MCF 10A (cell line): ENCODE measurements at places on chromosomes 1 and 21. TPM values are rescaled to one million over a fixed set of nuclear protein-coding genes. Genes with fewer than 3 reads are reported as not detected.
A peak's percentile ranks its signal among the peaks of the same experiment; 100 is the strongest.

- no peaks in the 10 kb centered on the region for H3K27me3 ChIP-seq
- H3K36me3 ChIP-seq: no peaks in the 10 kb centered on the region
- H3K27ac ChIP-seq: no peak overlapping the region
- H3K4me1 ChIP-seq: peaks cover 4% of the 10 kb centered on the region
- H3K4me3 ChIP-seq: no peak overlapping the region
- no peak for DNase-seq
Measured at GRCh38 chr1:92817137-92817697, 14.6 kb upstream of the RPL5 start.

GRCh38 chr1:64675718-64676345, 69.0 kb upstream of the RAVER2 start:
- no peak overlapping the region for H3K4me3 ChIP-seq
- no peak overlapping the region for H3K27ac ChIP-seq
- H3K27me3 ChIP-seq: no peaks in the 10 kb centered on the region

DNA sequence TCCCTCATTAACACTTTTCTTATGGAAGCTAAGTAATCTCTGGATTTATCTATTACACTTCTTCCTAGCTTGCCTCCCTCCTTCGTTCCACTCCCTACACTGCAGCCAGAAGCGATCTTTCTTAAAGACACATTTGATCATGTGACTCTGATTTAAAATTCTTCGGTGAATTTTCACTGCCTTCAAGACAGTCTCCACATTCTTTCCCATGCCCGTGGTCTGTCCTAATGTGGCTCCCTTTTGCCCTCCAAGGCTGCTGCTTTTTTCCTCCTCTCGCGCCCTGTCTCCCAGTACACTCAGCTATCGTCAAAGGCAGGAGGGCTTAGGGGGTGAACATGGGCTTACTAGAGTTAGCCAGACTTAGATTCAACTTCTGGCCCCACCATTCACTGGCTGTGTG, 64.4 kb downstream of the SDCCAG8 start:
- DNase-seq: no peak
- no peak overlapping the region for H3K4me3 ChIP-seq
- peaks cover 6% of the 10 kb centered on the region for H3K4me1 ChIP-seq
- H3K27ac ChIP-seq: no peak overlapping the region
- H3K36me3 ChIP-seq: peaks cover 58% of the 10 kb centered on the region

GRCh38 chr1:113253187-113253586, 137.1 kb upstream of the MAGI3 start:
- peaks cover 4% of the 10 kb centered on the region for H3K4me1 ChIP-seq
- no peak overlapping the region for H3K4me3 ChIP-seq
- no peak for DNase-seq
- H3K27me3 ChIP-seq: no peaks in the 10 kb centered on the region

RBP7 gene
- total RNA-seq: not detected in 2 replicates

COL16A1 gene
- 42.1 and 49.1 TPM in 2 replicates for total RNA-seq

GRCh38 chr1:237042526-237042891, 525 bp downstream of the RYR2 start:
- no peaks in the 10 kb centered on the region for H3K36me3 ChIP-seq
- H3K27me3 ChIP-seq: no peaks in the 10 kb centered on the region
- no peak for DNase-seq
- no peak overlapping the region for H3K4me3 ChIP-seq

DNA sequence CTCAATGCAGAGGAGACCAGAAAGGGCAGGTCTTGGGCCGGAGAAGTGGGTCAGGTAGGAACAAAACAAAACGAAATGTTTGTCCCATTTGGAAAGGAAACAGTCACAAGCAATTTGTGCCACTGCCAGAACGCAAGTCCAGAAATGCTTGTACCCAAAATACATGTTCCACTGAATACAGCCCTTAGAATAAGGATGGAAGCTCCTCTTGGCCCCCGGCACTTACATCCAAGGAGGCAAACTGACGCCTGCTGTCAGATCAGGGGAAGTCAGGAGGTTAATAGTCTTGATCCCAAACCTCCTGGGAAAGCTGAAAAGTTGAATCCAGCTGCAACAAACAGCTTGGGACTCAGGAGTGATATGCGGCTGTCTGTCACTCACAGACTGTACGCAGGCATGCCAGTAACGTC, 75.9 kb upstream of the GALNT2 start:
- H3K4me1 ChIP-seq: no peaks in the 10 kb centered on the region
- no peak for DNase-seq
- H3K27me3 ChIP-seq: peaks cover 14% of the 10 kb centered on the region
- no peak overlapping the region for H3K27ac ChIP-seq

DNA sequence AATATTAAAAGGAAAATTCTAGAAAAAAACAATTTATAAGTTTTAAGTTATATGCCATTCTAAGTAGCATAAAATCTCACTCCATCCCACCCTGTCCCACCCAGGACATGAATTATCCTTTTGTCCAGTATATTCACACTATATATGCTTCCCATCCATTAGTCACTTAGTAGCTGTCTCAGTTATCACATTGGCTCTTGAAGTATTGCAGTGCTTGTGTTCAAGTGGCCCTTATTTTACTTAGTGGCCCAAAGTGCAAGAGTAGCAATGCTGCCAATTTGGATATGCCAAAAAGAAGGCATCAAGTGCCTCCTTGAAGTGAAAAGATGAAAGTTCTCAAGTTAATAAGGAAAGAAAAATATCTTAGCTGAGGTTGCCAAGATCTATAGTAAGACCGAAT, 192.3 kb downstream of the KCNT2 start:
- H3K4me3 ChIP-seq: no peak overlapping the region
- no peaks in the 10 kb centered on the region for H3K27me3 ChIP-seq
- H3K27ac ChIP-seq: no peak overlapping the region
- DNase-seq: no peak
- H3K36me3 ChIP-seq: no peaks in the 10 kb centered on the region

SH2D1B gene
- not detected in 2 replicates for total RNA-seq

DNA sequence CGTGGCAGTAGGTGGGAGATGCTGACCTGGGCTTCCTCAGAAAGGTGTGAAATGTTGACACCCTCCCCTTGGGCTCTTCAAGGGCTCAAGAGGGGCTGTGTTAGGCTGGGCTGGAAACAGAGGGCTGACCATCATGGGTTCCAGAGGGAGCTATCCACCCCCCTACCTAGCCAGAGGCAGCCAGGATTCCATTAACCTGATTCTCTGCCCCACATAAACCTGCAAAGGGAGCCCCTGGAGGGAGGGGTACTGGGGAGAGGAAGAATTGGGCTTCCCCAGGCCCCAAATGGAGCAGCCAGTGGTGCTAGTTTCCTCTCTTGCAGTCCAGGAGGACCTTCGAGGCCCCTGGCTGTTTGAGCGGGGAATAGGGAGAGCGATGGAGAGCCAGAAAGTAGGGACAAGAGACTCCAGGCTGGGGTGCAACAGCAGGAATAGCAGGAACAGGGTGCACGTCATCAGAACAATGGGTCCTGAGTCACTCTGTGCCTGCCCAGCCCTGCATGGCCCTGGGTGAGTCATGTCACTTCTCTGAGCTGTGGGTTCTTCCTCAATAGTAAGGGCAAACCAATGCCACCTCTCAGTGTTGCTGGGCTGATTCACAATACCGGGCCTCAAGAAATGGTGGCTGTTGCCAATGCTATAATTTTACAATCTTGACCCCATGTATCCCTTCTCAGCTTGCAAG, 121.2 kb downstream of the EPHB2 start:
- no peaks in the 10 kb centered on the region for H3K36me3 ChIP-seq
- H3K27ac ChIP-seq: peak overlapping the region; percentile 62
- no peaks in the 10 kb centered on the region for H3K27me3 ChIP-seq
- peaks cover 28% of the 10 kb centered on the region for H3K4me1 ChIP-seq
- peak; percentile 95 for DNase-seq

DNA sequence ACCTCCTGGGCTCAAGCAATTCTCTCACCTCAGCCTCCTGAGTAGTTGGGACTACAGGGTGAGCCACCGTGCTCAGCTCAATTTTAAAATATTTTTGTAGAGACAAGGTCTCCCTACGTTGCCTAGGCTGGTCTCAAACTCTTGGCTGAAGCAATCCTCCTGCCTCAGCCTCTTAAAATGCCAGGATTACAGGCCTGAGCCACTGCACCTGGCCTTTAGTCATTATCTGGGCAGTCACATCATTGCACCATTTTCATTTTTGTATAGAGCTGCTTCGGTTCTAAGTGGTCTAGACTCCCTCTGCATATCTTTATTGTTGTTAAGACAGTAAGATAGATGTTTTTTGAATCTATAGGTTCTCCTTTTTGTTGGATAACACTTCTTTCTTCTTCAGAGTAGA, 39.9 kb downstream of the ATF3 start:
- H3K4me1 ChIP-seq: no peaks in the 10 kb centered on the region
- DNase-seq: no peak
- peaks cover 16% of the 10 kb centered on the region for H3K27me3 ChIP-seq
- H3K27ac ChIP-seq: no peak overlapping the region
- no peaks in the 10 kb centered on the region for H3K36me3 ChIP-seq

TENT5C gene
- total RNA-seq: 0.05 TPM in 1 of 2 replicates, not detected in the other

DNA sequence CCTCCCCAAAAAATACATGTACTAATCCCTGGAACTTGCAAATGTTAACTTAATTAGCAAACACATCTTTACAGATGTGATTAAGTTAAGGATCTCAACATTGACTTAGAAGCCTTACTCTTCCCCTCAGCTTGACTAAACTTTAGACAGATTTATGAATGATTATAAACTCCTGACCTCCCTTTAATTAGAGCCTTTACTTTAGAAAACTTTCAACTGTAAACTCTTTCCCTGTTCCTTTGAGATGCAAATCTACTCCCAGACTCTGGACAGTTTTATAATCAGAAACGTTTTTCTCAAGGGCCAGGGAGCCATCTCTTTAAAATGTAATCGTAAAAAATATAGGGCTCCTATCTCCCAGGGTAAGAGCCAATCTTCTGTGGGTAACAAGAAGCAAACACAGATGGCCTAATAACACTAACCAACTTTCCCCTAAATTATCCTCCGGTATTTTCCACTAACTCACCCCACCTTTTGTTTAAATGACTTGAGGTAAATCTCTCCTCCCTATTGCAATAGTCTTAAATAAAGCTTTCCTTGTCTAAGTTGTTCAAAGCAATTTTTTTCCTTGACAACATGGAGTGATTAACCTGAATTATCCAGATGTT, 284.1 kb downstream of the BRINP3 start:
- no peaks in the 10 kb centered on the region for H3K27me3 ChIP-seq
- H3K36me3 ChIP-seq: no peaks in the 10 kb centered on the region
- H3K4me3 ChIP-seq: no peak overlapping the region
- H3K27ac ChIP-seq: no peak overlapping the region
- peaks cover 6% of the 10 kb centered on the region for H3K4me1 ChIP-seq
- DNase-seq: no peak

GRCh38 chr1:1437033-1437903, 1.8 kb downstream of the VWA1 start:
- DNase-seq: no peak
- no peak overlapping the region for H3K27ac ChIP-seq
- no peaks in the 10 kb centered on the region for H3K36me3 ChIP-seq

DNA sequence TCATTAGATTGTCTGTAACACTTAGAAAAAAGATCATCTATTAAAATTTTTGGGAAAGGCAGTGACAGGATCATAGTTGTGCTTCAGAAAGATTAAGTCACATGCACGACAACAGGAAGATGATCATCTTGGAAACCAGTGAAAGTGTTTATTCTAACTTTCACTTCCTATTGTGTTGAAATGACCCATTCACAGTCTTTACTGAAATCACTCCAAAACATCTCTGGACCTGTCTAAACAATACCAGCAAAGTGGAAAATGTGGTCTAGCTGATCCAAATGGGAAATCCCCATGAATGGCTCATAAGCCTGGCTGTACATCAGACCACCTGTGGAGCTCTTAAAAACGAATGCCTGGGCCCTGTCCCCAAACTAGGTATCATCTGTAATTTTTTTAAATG, 111.1 kb upstream of the ETV3 start:
- no peaks in the 10 kb centered on the region for H3K4me1 ChIP-seq
- peak; percentile 27 for DNase-seq
- H3K4me3 ChIP-seq: no peak overlapping the region
- no peaks in the 10 kb centered on the region for H3K36me3 ChIP-seq
- H3K27ac ChIP-seq: no peak overlapping the region

GRCh38 chr1:118340928-118341910, 156.2 kb upstream of the SPAG17 start:
- no peak for DNase-seq
- H3K36me3 ChIP-seq: no peaks in the 10 kb centered on the region
- H3K27ac ChIP-seq: no peak overlapping the region
- peaks cover 25% of the 10 kb centered on the region for H3K4me1 ChIP-seq

DNA sequence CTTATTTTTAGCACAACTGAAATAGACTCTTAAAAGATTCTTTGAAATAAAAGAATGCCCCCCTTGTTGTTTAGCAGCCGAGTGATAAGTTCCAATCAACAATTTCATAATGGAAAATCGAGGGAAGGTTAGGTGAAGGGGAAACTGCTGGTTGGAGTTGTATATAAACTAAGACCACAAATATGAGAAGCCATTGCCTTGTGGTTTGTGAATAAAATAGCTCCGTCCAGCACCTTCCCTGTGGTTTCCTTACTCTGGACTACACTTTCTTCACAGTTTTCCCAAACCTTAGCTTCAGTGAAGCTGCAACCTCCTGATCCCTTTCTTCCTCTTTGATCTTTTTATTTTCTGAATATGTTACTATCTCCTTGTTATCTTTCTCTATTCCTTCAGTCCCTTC, 6.7 kb upstream of the RAB3GAP2 start:
- peaks cover 20% of the 10 kb centered on the region for H3K27me3 ChIP-seq
- no peak for DNase-seq
- no peak overlapping the region for H3K27ac ChIP-seq
- H3K4me3 ChIP-seq: no peak overlapping the region

DNA sequence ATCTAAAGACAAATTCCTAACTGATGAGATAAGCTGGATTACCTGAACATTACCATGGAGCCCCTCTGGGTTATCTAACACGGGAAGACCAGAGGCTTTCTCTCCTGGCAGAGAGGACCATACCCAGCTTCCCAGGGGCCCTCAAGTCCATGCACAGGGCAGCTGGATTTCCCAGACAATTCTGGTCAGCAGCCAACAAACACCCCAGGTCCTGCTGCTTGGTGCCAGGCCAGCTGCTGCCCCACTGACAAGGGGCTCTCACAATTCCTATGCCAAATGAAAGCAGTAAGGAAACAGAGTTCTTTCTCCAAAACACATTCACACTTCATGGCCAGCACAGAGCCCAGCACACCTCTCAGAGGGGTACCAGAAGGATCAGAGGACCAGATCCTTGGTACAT, 114.2 kb downstream of the HLCS start:
- H3K36me3 ChIP-seq: no peaks in the 10 kb centered on the region
- peak overlapping the region; percentile 35 for H3K27ac ChIP-seq

LDLRAD1 gene
- total RNA-seq: not detected in 2 replicates

DNA sequence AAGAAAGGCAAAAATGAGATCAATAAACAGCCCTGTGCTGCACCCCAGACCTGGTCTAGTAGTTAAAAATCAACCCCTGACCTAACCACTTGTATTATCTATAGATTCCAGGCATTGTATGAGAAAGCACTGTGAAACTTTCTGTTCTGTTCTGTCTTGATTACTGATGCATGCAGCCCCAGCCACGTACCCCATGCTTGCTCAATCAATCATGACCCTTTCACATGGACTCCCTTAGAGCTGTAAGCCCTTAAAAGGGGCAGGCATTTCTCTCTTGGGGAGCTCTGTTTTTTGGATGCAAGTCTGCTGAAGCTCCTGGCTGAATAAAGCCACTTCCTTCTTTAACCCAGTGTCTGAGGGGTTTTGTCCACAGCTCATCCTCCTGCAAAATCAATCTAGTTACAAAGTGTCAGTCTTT, 24.2 kb upstream of the CD34 start:
- H3K36me3 ChIP-seq: no peaks in the 10 kb centered on the region
- H3K4me1 ChIP-seq: peaks cover 6% of the 10 kb centered on the region
- no peak for DNase-seq
- H3K4me3 ChIP-seq: no peak overlapping the region
